ENCODE measurements at places on chromosomes 16 and 17. TPM values are rescaled to one million over a fixed set of nuclear protein-coding genes. Genes with fewer than 3 reads are reported as not detected.
A peak's percentile ranks its signal among the peaks of the same experiment; 100 is the strongest.

DNA sequence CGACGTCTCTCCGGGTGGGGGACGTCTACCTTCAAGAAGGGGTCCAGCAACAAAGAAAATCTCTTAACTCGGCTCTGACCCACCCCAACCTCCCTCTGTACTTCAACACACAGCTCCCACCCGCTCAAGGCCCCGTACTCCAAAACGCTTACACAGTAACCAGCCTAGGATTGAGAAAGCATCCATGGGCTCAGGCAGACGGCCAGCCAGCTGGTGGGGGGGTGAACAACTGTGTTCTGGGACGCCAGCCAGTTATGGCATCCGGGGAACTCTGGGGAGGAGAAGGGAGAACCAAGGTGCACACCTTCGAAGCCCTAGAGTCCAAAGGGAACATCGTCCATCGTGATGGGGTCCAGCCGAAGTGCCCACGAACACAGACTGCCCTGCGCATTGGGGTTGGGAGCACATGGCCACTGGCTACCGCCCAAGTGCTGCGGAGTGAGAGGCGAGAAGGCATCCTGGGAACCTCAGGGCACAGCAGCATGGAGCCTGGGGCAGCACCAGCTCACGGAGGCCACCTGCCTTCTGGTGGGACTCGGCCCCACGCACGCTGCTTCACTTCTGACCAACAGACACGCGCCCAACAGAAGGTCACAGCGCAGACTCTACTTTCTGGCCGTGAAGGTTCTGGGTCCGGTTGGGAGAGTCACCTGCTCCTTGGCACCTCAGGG is 14.3 kb downstream of the SLC16A3 start:
- DNase-seq: no peak
- H3K4me1 ChIP-seq: no peaks in the 10 kb centered on the region
- H3K36me3 ChIP-seq: peaks cover 8% of the 10 kb centered on the region
- H3K27me3 ChIP-seq: no peaks in the 10 kb centered on the region
- H3K27ac ChIP-seq: no peak overlapping the region

- H3K4me1 ChIP-seq: no peaks in the 10 kb centered on the region
- H3K27me3 ChIP-seq: peaks cover 7% of the 10 kb centered on the region
Measured at GRCh38 chr17:60094754-60095153, 16.0 kb upstream of the HEATR6 start.

GRCh38 chr17:7839876-7840261 is 5.9 kb downstream of the KDM6B start:
- peaks cover 3% of the 10 kb centered on the region for H3K36me3 ChIP-seq
- peaks cover 80% of the 10 kb centered on the region for H3K4me1 ChIP-seq
- DNase-seq: no peak
- H3K27me3 ChIP-seq: peaks cover 18% of the 10 kb centered on the region
- H3K4me3 ChIP-seq: peak overlapping the region; percentile 93

Gene MIS12
- 35.6 TPM for total RNA-seq

DNA sequence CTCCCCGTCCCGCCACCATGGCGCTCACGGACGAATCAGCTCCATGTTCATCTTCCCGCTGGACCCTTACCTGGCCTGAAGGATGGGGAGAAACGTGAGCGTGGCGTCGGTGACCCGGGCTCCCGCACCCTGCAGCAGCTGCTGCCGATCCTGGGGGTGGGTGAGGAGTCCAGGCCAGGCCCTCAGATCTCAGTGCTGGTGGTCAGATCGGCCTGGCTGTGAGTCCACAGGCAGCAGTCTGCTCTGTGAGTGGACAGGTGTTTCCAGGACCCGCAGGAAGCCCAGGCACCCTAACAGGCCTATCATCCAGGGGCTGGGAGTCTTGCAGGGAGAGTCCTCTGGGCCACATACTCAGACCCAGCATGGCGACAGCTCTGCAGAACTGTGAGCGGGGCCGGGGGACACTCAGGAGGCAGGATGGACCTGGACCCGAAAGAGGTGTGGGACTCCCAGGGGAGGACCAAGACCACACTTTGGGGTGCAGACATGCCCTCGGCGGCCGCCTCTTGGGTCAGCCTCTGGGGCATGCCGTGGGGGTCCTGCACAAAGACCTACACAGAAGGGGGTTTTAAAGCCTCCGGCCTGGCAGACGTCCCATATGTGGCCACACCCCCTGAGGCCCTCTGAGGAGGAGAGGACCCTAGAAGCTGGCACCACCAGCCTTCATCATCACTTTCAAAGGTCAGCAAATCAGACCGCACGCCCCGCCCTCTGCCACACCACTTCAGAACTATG is 27.2 kb upstream of the ZNF469 start:
- no peak for DNase-seq
- H3K4me3 ChIP-seq: no peak overlapping the region
- peak overlapping the region; percentile 35 for H3K27ac ChIP-seq
- H3K4me1 ChIP-seq: peaks cover 39% of the 10 kb centered on the region
- no peaks in the 10 kb centered on the region for H3K27me3 ChIP-seq

Gene RPS2
- total RNA-seq: 3,508 TPM

DNA sequence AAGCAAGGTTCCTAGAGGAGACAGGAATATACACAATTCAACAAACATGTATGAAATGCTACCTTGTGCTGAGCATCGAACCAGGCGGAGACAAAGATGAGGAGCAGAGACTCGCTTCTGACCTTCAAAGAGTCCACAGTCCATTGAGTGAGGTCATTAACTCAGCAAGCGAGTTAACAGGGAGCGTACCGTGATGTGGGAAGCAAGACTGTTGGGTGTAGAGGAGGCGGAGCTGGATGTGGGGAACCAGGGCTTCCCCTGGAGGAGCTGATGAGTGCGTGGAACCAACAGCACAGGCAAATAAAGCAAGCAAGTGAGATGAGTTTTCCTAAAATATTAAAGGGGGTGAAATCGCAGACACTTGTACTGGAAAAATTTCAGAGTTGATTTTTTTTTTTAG is 65.0 kb downstream of the NXN start:
- no peak for DNase-seq
- H3K27ac ChIP-seq: no peak overlapping the region
- peaks cover 22% of the 10 kb centered on the region for H3K36me3 ChIP-seq

Gene TAC4
- total RNA-seq: not detected

GRCh38 chr17:41058741-41059140 is 1.2 kb downstream of the KRTAP2-3 start:
- DNase-seq: no peak
- no peaks in the 10 kb centered on the region for H3K36me3 ChIP-seq
- H3K4me1 ChIP-seq: peaks cover 8% of the 10 kb centered on the region
- H3K4me3 ChIP-seq: no peak overlapping the region
- H3K27ac ChIP-seq: no peak overlapping the region

- H3K4me3 ChIP-seq: peak overlapping the region; percentile 94
- H3K36me3 ChIP-seq: no peaks in the 10 kb centered on the region
- DNase-seq: peak; percentile 65
- H3K4me1 ChIP-seq: peaks cover 23% of the 10 kb centered on the region
- H3K27ac ChIP-seq: no peak overlapping the region
Measured at GRCh38 chr17:45246861-45247428, 14.9 kb downstream of the SPATA32 start.

- H3K27ac ChIP-seq: no peak overlapping the region
- no peaks in the 10 kb centered on the region for H3K27me3 ChIP-seq
- H3K36me3 ChIP-seq: no peaks in the 10 kb centered on the region
- H3K4me3 ChIP-seq: no peak overlapping the region
- DNase-seq: no peak
Measured at GRCh38 chr16:75702242-75702641, 981 bp upstream of the DUXB start.

GRCh38 chr16:66859397-66860068 is 15.3 kb downstream of the CA7 start:
- DNase-seq: no peak
- H3K4me1 ChIP-seq: peaks cover 4% of the 10 kb centered on the region
- no peaks in the 10 kb centered on the region for H3K27me3 ChIP-seq
- no peaks in the 10 kb centered on the region for H3K36me3 ChIP-seq

DNA sequence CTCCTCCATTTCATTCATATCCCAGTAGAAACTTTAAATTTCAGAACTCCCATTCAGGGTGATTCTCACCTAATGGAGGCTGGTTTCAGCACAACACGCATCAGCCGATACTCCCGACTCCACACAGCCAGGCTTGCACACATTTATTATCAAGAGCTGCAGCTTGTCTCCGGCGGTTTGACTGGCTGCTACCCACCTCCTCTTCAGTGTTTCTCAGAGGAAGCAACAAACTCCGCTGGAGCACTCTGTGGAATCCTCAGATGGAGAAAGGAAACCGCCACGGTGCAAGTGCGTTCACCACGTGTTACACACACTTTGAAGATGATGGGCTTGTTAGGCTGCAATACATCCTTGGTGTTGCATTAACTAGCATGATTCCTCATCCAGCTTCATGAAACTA is 39.7 kb upstream of the NUDT7 start:
- no peaks in the 10 kb centered on the region for H3K27me3 ChIP-seq
- H3K4me1 ChIP-seq: peaks cover 8% of the 10 kb centered on the region
- DNase-seq: no peak
- H3K4me3 ChIP-seq: no peak overlapping the region

DNA sequence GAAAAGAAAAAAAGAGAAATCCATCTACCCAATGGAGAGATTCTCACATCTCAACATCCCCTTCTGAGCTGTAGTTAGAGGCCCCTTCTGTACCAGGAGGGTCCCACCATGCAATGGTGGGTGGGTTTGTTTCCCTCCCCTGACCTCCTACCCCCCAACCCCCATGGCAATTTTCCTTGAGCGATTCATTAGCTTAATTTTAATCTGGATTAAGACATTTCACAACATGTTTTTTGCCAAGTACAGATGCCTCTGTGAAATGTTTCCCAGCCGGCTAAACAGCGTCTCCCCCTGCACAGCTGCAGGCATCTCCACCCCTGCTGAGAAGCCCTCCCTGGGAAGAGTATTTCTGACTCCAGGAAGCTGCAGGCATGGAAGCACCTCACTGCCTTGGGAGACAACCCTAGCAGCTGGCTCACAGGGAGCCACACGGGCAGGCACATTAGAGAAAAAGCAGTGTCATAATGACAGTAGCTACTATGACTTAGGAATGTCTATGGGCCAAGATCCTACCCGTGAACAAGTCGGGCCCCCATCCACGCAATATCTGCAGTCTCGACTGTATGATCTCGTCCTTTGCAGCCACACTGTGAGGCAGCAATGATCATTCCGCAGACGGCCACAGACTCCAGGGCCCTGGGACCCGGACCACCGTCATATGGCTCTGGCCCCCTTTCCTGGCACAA is 117.3 kb downstream of the ADCY9 start:
- H3K4me1 ChIP-seq: peaks cover 12% of the 10 kb centered on the region
- H3K4me3 ChIP-seq: no peak overlapping the region
- no peaks in the 10 kb centered on the region for H3K27me3 ChIP-seq
- DNase-seq: no peak
- H3K27ac ChIP-seq: no peak overlapping the region

DNA sequence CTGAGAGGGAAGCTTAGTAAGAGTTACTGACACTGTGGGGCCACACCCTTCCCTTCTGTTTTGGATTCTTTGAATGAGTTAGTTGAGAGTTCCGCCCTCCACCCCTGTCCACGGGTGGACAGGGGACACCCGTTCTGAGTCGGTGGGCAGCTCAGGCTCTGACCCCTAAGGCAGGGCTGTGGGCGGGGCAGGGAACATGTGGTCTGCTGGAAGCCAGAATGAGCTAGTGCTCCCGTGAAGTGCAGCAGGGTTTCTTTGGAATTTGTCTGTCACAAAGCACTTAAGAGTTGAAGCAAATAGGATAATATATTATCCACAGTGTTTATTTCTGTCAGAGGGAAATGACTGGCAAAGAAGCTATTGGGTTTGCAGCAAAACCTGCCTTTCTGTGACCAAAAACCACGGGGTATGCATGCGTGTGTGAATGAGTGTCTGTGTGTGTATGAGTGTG is 90.1 kb downstream of the CLEC16A start:
- H3K4me1 ChIP-seq: peaks cover 10% of the 10 kb centered on the region
- H3K27me3 ChIP-seq: no peaks in the 10 kb centered on the region
- no peak overlapping the region for H3K4me3 ChIP-seq
- no peak for DNase-seq
- H3K27ac ChIP-seq: no peak overlapping the region
